Renal cortical epithelial cell (primary cell): ENCODE measurements at places on chromosomes 1 and 21. TPM values are rescaled to one million over a fixed set of nuclear protein-coding genes. Genes with fewer than 3 reads are reported as not detected.

- no peak for DNase-seq
Observed at GRCh38 chr1:156154317-156154749, 948 bp downstream of the SEMA4A start.

The OR2T2 gene
- not detected in 2 replicates for total RNA-seq

DNA sequence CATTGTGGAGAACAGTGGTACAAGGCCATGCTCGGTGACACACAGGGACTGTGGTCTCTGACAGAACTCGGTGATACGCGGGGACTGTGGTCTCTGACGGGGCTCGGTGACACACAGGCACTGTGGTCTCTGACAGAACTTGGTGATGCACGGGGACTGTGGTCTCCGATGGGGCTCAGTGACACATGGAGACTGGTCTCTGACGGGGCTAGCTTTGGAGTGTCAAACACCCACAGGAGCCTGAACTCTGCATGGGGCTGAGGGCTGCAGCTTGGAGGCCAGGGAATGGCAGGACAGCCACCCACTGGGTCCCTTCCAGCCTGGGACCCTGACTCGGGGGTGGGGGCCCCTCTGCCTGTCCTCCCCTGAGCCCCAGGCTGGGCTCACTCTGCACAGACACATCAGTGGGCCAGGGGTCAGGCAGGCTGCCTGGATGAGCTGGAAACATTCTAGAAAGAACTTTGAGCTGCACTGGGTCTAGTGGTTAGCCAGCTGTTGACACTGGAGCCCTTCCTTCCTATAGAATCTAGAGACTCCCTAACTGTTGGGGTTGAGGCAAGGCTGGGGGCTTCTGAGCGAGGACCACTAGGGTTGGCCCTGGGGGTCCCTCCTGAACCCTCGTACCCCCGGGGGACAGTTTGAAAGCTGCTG is 49.8 kb downstream of the DISP3 start:
- DNase-seq = no peak

The LCE1D gene
- not detected in 2 replicates for total RNA-seq

GRCh38 chr1:245211761-245212160 is 57.0 kb downstream of the KIF26B start:
- no peak for DNase-seq

- DNase-seq = no peak
Observed at GRCh38 chr1:232109391-232109790, 482.8 kb downstream of the DISC1 start.

GRCh38 chr1:68908316-68908715 is 411.4 kb upstream of the DEPDC1 start:
- no peak for DNase-seq

The ROR1 gene
- 16.5 and 17.2 TPM in 2 replicates for total RNA-seq

The IGSF8 gene
- total RNA-seq = 56.1 and 59.4 TPM in 2 replicates

- DNase-seq = no peak
Observed at GRCh38 chr1:109388208-109388711, 9.5 kb downstream of the SORT1 start.

- DNase-seq = no peak
Observed at GRCh38 chr1:154521695-154522094, 19.5 kb upstream of the SHE start.

The KRTAP12-2 gene
- not detected in 2 replicates for total RNA-seq

The S1PR1 gene
- total RNA-seq = 6.8 and 8.2 TPM in 2 replicates
